Natural killer cell treated with Interleukin-12 subunit alpha and Interleukin-12 subunit beta and Interleukin-15 and Interleukin-18, amount 100 ng/mL, for 72 hours (primary cell): ENCODE measurements at places on chromosomes 5 and 9. TPM values are rescaled to one million over a fixed set of nuclear protein-coding genes. Genes with fewer than 3 reads are reported as not detected.

GRCh38 chr5:108942701-108943100 lies 195.0 kb downstream of the FER start:
- no peak for DNase-seq

STKLD1 gene
- 0.19 TPM for total RNA-seq

DNA sequence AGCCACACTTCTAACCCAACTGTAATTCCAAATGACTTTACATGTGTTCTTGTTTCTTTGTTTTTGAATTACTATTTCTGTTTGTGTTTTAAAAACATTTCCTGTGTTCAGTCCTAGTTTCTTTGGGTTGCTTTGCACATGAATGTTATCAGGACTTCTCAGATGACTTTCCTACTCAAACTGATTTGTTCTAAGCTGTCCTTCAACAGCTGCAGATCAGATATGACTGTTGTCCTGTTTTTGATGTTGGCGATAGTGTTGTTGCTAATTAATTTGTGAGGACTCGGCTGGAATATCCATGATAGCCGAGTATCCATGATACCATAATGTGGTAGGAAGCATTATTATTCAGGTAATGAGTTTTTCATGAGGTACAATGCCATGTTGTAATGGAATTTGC lies 98.6 kb downstream of the CHSY3 start:
- DNase-seq, result no peak

DNA sequence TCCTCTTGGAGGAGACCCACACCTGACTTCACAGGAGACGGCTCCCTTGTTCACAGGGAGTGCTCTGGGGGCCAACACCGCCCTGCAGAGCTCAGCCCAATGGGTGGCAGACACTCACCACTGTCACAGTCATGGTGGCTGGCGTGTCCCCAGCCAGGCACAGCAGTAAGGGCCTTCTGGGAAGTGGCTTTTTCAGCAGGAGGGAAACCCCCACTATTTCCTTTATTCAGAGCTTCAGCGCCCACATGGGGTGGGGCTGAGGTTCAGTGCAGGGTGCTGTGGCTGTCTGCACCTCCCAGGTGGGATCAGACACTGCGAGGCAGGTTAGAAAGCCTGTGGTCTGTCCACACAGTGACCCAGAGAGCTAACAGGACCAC lies 3.6 kb upstream of the SNAPC4 start:
- DNase-seq, result peak; percentile 81

- DNase-seq, result no peak
These were observed 393.7 kb downstream of the CDK5RAP2 start for GRCh38 chr9:120186276-120186675.

DNA sequence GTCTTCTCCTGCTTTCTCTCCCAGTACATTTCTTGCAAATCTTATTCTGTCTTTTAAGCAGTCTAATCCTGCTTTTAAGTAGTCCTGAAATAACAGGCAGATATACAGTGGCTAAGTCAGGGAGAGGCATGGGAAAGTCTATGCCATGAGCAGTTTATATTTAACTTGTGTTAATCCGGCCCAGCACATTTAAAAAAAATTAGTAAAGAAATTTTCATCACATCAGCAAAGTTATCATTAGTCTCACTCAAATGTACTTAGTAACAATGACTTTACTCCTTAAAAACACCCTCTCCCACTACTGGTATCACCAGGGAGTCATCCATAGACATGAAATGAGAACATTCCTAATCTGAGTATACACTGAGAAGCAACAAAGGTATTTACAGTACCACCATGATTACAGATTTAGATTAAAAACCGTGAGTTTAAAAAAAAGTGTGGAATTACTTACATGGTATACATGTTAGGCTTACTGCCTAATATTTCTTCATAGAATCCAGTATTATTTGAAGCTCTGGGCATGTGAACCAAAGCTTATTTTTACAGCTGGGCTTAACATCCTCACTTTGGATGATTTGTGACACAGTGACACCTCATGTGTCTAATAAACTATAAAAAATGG lies 75.9 kb upstream of the DAB2 start:
- DNase-seq, result no peak

GRCh38 chr5:170275376-170275994 lies 22.1 kb downstream of the LCP2 start:
- no peak for DNase-seq

GRCh38 chr9:79663300-79663699 lies 91.5 kb downstream of the TLE4 start:
- DNase-seq, result no peak

DNA sequence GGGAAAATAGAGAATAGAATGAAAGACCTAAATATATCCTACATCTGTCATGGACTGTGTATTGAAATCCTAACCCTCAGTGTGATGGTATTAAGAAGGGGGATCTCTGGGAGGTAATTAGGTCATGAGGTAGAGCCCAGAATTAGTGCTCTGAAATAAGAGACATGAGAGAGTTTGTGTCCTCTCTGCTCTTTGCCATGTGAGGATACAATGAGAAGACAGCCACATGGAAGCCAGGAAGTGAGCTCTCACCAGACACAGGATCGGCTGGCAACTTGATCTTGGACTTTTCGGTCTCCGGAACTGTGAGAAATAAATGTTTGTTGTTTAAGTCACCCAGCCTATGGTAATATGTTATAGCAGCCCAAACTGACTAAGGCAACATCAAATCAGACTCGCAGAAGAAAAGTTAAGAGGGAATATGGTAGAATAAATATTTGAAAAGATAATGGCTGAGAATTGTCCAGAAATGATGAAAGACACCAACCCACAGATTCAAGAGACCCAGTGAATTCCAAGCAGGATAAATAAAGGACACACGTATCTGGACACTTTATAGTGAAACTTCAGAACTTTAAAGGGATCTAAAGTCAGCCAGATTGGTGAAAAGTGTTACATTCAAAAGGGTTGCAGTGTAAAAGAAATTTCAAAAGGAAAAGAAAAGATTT lies 12.7 kb upstream of the SLC36A1 start:
- no peak for DNase-seq

DNA sequence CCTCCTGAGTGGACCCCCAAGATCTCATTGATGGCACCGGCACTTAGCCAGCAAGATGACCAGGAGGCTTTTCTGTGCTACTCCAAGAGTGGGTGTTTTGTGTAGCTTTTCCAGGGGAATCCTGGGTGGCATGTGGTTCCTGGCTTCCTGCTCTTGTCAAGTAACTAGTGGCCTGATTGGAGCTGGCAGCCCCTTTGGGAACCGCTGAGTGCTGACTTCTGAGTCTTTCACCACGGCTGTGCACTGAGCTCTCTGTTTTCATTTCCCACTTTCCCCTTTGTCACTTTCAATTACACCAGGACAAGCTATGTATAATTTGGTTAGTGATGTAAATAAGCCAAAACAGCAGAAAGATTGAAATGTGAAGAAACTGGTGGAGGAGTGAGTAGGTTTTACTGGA lies 255.4 kb downstream of the GOLPH3 start:
- no peak for DNase-seq

DBN1 gene
- total RNA-seq, result 7.1 TPM

- no peak for DNase-seq
These were observed 202.7 kb upstream of the MVB12B start for GRCh38 chr9:126123927-126124326.

TMEM215 gene
- not detected for total RNA-seq

DNA sequence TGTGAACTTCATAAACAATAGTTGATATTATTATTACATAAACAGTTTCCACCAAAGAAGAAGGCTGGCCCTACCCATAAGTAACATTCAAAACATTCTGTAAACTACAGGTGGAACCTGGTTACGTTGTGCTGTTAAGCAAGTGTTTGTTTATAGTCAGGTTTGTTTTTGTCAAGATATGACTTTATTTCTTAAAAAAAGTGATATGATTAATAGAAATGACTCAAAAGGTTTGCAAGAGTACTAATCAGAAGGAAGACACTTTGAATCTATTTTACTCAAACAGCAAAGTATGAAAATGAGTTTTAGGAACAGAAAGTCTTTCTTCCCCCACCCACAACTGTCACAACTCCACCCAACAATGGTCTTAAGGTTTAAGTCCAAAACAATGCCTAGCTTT lies 220.8 kb downstream of the PLK2 start:
- DNase-seq, result no peak

GRCh38 chr5:177329883-177330282 lies 18.2 kb upstream of the MXD3 start:
- DNase-seq, result no peak

- DNase-seq, result no peak
These were observed 6.2 kb upstream of the SAR1B start for GRCh38 chr5:134638760-134639201.

FAM200C gene
- 0.78 TPM for total RNA-seq
